ENCODE measurements at places on chromosomes 4 and X. TPM values are rescaled to one million over a fixed set of nuclear protein-coding genes. Genes with fewer than 3 reads are reported as not detected.

Gene GRIA3
- total RNA-seq: 0.28 TPM

Gene CISD2
- 20.6 TPM for total RNA-seq

Gene ZNF41
- total RNA-seq: 7.4 TPM

Gene HTR2C
- total RNA-seq: not detected
